MV-4-11 (cell line): ENCODE measurements at places on chromosomes 1 and 21.

- DNase-seq: no peak
These were observed 5.4 kb upstream of the KLHL12 start for GRCh38 chr1:202932476-202932875.

GRCh38 chr1:226360106-226360746 lies 47.7 kb downstream of the PARP1 start:
- DNase-seq: no peak

DNA sequence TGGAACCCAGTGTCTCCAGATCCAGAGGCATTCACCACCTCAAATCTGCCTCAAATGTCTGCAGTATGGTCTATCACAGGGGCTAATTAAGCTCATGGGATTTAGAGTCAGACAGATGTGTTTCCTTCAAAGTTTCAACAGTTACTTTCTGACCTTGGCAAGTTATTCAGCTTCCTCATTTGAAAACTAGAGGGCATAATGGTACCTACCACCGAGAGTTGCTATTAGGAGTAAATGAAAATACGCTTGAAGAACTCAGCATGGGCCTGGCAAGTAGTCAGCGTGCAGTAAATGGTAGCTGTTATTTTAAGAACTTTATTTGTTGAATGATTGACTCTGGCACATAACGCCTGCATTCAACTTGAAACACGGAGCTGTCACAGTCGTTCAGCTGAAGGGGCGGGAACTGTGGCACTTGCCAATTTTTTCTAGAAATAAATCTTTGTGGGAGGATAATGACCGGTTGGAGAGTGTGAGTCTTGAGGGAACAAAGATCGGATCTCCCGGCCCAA lies 1.2 kb upstream of the CAP1 start:
- DNase-seq: peak; percentile 90

- no peak for DNase-seq
These were observed 83.1 kb downstream of the PATJ start for GRCh38 chr1:61825393-61825792.

GRCh38 chr1:168623831-168624230 lies 47.4 kb downstream of the XCL1 start:
- no peak for DNase-seq
